ENCODE measurements at places on chromosomes 2 and 18. TPM values are rescaled to one million over a fixed set of nuclear protein-coding genes. Genes with fewer than 3 reads are reported as not detected.

- peaks cover 7% of the 10 kb centered on the region for H3K36me3 ChIP-seq
- no peak overlapping the region for H3K4me3 ChIP-seq
- no peaks in the 10 kb centered on the region for H3K4me1 ChIP-seq
- H3K27me3 ChIP-seq, result no peaks in the 10 kb centered on the region
Measured at GRCh38 chr2:34242763-34243123, 643.6 kb upstream of the FAM98A start.

GRCh38 chr2:11553661-11554398 lies 20.0 kb downstream of the GREB1 start:
- no peak overlapping the region for H3K27ac ChIP-seq
- no peak for DNase-seq
- peaks cover 4% of the 10 kb centered on the region for H3K36me3 ChIP-seq
- H3K4me3 ChIP-seq, result no peak overlapping the region
- H3K4me1 ChIP-seq, result peaks cover 10% of the 10 kb centered on the region

DNA sequence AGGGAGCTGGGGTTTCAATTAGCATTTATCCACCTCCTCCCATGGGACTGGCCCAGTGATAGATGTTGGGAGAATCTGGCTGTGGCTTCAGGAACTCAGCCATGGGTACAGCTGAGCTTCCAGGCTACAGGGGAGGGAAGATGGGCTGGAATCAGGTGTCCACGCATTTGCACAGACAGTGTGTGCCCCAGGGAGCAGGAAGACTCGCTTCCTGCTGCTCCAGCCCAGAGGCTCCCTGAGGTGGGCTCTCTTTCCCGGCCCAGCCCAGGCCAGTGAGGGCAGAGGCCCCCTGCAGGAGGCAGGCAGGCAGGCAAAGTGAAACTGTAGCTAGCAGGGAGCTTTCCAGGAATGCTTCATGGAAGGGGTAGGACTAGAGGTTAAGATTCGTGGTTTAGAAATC lies 28.7 kb downstream of the DYSF start:
- DNase-seq, result no peak
- H3K36me3 ChIP-seq, result no peaks in the 10 kb centered on the region
- no peaks in the 10 kb centered on the region for H3K27me3 ChIP-seq

DNA sequence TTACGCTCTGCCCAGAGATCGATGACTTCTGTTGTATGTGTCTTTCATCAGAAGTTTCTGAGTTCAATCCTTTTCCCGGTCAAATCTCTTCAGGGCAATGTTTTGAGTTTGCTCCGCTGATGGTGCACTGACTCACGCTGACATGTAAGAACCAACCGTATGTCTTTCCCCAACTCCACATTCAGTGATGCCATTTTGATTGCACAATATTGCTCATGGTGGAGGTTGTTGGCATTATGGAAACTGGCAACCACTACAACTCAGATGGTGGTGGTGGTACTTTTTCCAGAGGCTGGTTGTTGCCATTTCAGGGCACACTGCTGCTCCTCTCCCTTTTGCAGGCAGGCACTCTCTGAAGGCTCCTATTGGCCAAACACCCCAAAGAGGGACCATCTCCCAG lies 751.5 kb downstream of the DCDC2C start:
- H3K4me3 ChIP-seq, result no peak overlapping the region
- no peak overlapping the region for H3K27ac ChIP-seq
- no peak for DNase-seq
- no peaks in the 10 kb centered on the region for H3K4me1 ChIP-seq
- H3K36me3 ChIP-seq, result no peaks in the 10 kb centered on the region

DNA sequence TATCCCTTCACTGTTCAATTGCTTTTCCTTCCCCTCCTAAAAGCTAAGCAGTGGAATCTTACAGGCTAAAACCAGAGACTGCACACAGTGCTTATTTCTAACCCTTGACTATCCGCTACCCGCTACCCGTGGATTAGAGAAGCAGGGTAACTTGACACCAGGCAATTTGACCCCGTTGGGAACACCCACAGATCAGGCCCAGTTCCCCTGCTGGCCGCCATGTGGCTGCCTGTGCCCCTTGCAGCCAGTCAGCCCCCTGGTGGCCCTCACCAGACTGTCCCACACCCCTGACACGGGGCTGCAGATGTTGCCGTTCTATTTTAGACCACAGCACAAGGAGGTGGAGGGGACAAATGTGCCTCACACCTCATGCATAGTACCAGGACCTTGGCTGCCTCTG lies 74.8 kb downstream of the TXNL1 start:
- no peak overlapping the region for H3K4me3 ChIP-seq
- H3K4me1 ChIP-seq, result 0 out of 2 replicates have a peak, but pooled peaks cover 2% of the 10 kb centered on the region
- H3K27me3 ChIP-seq, result no peaks in the 10 kb centered on the region
- no peak overlapping the region for H3K27ac ChIP-seq

DNA sequence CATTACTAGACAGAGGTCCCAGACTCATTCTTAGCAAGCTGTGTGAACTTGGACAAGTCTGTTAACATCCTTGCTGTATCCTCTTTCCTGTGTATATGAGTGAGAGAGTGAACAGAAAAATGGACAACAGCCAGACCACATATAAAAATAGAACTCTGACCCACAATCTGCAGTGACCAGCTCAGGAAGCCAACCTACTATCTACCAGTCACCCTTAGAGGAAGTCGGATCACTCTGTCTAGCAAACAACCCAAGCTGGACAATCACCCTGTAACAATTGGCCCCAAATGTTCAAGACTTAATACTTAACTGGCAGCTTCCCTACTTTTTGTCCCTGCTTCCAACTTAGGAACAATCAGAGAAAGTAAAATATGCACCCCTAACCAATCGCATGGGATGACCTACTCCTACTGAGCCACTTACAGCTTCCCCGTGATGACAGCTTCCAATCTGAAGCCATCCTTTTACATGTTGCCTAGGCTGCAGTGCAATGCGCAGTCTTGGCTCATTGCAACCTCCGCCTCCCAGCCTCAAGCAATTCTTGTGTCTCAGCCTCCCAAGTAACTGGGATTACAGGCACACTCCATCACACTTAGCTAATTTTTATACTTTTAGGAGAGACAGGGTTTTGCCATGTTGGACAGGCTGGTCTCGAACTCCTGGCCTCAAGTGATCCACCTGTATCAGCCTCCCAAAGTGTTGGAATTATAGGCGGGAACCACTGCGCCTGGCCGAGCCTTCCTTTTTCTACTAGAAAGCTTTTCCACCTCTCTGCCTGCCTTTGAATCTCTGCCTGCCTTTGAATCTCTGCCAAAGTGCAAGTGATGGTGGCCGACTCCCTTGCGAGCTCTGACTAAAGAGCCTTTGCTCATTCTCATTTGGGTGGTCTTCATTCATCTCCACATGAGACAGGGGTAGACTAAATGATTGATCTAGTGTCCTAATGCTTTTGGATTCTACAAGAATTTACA lies 158.3 kb upstream of the NDUFV2 start:
- H3K4me3 ChIP-seq, result no peak overlapping the region
- DNase-seq, result no peak
- no peak overlapping the region for H3K27ac ChIP-seq

DNA sequence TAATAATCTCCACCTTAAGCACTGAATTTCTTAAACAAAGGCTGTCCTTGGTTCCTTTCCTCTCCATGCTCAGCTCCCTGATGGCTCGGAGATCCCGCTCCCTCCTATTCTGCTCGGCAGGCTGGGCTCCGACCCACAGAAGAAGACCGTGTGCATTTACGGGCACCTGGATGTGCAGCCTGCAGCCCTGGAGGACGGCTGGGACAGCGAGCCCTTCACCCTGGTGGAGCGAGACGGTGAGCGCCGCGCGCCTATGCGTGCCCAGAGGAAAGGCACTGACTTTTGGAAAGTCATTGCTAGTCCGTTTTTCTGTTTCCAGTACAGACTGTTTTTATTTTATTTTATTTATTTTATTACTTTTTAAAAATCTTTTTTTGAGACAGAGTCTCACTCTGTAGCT lies 9.6 kb downstream of the CNDP2 start:
- no peak for DNase-seq
- H3K36me3 ChIP-seq, result peaks cover 89% of the 10 kb centered on the region
- no peaks in the 10 kb centered on the region for H3K4me1 ChIP-seq
- H3K4me3 ChIP-seq, result peak overlapping the region; percentile 38
- H3K27me3 ChIP-seq, result no peaks in the 10 kb centered on the region

The EVX2 gene
- total RNA-seq, result not detected

The IGFBP2 gene
- 366 TPM for total RNA-seq

The TANK gene
- total RNA-seq, result 23.9 TPM

The SERPINB10 gene
- total RNA-seq, result not detected

The NFATC1 gene
- 5.5 TPM for total RNA-seq

The SPIRE1 gene
- total RNA-seq, result 16.6 TPM

The COLEC12 gene
- total RNA-seq, result 0.59 TPM

The CCDC148 gene
- 1.5 TPM for total RNA-seq

The ALLC gene
- total RNA-seq, result not detected
